ENCODE measurements at places on chromosomes 12 and 14. TPM values are rescaled to one million over a fixed set of nuclear protein-coding genes. Genes with fewer than 3 reads are reported as not detected.

EXOC3L4 gene
- not detected for total RNA-seq

ZBTB1 gene
- total RNA-seq: 37.9 TPM

NUAK1 gene
- 25.7 TPM for total RNA-seq

B3GNT4 gene
- total RNA-seq: under 0.01 TPM

TPH2 gene
- total RNA-seq: not detected

CLEC2D gene
- total RNA-seq: 0.99 TPM

PSEN1 gene
- 48.0 TPM for total RNA-seq

LTBP2 gene
- 214 TPM for total RNA-seq

LAG3 gene
- total RNA-seq: under 0.01 TPM
